Cerebellum (tissue), 4 donors: ENCODE measurements at places on chromosomes 12 and 14.

GRCh38 chr12:56476972-56477432 lies 8.6 kb downstream of the SPRYD4 start:
- DNase-seq: no peak

DNA sequence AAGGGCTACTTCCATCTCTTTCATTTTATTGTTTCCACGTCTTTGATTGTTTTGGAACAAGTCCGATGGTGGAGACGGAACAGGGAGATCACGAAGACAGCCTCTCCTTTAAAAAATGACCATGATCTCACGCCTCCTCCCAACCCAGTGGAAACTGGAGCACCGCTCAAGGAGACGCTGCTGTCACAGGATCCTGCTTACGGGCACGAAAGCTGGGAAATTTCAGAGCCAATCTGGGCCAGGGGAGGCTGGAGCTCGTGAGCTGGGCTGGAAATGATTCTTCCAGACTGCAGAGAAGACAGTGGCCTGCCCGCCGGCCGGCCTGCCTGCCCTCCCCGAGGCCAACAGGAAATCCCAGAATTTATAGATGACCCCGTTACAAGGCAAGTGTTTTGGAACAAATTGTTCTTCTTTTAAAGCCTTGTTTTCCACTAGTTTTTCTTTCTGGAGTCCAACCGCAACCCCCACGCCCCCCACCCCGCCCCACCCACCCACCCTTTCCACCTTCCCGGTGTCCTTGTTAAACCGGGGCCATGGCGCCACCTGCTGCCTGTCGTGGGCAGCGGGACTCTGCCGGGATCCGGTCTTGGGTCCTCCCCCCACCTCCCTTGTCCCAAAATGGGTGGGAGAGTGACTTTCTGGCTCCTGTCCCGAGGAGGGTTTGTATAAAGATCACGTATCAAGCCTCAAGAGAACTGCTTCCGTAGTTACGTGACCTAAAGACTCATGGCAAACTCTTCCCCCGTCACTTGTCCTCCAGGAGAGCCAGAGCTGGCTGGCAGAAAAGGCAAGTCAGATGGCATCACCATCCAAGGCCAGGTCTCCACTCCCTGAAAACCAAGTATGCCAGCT lies 40.3 kb downstream of the MAP1LC3B2 start:
- peak; percentile 74 for DNase-seq

DNA sequence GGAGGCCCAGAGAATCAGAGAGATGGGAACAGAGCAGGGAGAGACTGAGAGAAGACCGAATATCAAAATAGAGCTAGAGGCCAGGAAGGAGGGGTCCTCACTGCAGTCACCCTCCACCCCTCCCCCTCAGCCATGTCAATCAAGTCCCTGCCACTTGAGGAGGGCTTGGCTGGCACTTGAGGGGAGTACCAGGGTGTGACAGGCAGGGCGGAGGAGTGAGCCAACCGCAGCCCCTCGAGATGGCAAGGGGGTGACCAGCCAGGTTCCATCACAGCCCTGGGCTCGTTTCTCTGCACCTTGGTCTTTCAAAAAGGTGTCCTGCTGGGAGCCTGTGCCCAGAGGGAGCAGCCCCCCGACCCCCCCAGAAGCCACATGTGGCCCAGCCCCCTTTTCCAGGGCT lies 4.2 kb downstream of the AQP5 start:
- no peak for DNase-seq

DNA sequence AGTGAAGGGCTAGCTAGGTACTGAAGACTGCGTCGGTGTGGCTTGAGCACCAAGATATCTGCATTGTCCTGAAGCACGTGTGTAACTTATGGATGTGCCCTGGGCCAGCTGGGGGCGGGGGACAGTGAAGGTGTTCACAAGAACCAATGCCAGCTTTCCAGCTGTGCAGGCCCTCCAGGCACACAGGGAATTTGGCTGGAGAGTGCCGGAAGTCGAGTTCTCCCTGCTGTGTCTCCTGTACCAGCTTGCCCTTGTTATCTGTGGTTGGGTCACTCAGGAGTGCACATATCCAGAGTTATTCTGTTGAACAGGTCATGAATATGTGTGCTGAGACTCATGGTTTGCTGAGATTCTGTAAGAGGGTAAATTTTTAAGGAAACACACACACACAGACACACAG lies 75.9 kb upstream of the CRY1 start:
- DNase-seq: no peak

- peak; percentile 58 for DNase-seq
These were observed 711 bp upstream of the ETV6 start for GRCh38 chr12:11648514-11649412.

- no peak for DNase-seq
These were observed 1077.6 kb downstream of the GALC start for GRCh38 chr14:86915406-86915805.

DNA sequence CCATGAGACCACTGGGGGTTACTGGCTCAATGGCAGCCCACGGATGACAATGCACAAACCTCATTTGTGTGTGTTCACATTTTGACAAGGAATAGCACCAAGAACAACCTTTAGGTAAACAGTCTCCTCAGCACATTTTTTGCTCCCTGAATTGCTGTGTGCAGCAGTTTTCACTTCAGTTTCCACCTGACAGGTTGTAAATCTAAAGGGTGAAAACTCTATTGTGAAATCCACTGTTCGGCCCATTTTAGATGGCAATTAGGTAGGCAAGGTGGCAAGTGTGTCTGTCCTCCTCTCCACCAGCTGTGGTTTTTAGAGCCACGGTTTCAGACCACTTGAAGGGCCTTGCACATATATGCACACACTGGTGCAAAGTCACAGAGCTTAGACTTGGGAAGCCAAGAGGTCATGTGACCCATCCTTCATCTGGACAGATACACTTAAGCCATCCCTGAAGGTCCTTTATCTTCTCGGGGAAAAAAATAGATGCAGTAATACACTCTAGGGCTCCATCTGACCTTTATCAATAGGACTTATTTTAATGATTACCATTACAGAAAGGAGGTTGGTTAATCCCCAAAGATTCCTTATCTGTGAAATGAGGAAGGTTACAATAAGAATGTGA lies 23.2 kb downstream of the HAL start:
- no peak for DNase-seq

- DNase-seq: no peak
These were observed 2.5 kb downstream of the SFSWAP start for GRCh38 chr12:131713349-131713748.

DNA sequence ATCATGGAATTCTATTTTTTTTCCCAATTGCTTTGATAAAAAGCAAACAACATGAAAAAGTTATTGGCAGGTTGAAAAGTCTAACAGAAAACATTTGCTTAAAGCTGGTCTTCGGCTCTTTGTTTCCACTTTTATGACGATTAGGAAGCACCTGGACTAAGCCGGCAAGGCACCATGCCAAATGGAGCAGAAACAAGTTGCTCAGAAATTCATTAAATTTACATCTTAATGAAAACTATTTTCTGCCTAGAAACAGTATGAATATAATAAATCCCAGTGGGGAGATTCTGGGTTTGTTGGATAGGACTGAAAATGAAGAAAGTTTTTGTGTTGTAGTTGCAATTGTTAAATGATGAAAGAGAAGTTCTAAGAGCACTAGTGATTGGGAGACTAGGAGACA lies 51.4 kb upstream of the OR9K2 start:
- DNase-seq: no peak

DNA sequence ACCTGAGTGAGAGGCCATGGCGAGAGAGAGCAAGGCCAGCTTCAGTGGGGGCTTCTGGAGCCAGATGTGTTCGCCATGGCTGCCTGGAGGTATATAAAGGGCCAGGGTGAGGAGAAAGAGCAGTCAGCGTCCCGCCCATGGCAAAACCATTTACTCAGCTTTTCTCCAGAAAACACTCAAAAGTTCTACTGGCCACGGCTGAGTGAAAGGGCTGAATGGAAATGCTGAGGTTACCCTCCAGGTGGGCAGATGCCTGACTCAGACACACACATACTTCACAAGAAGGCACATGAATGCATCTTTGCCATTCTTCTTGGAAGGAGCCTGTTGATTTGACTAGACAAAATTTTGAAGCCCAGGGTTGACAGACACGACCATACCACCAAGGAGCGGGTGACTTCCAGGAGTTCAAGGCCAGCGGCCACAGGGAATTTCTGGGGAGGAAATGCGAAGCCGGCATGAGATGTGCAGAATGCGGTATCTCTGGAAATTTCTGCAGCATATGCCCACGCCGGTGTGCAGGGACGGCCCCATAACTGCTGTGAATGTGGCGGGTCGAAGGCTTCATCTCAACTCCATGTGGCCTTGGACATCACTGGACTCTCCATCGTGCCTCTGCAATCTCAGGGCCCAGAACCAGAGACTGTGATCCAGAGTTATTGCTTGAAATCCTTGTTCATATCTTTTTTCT lies at the start of gene IL31:
IL31 (minus strand) TSS at position 67 of the 691 bp plus-strand sequence; CDS start at position 18, 49 bp downstream.
- DNase-seq: no peak

GRCh38 chr14:45679853-45680252 lies 426.9 kb upstream of the MIS18BP1 start:
- no peak for DNase-seq

DNA sequence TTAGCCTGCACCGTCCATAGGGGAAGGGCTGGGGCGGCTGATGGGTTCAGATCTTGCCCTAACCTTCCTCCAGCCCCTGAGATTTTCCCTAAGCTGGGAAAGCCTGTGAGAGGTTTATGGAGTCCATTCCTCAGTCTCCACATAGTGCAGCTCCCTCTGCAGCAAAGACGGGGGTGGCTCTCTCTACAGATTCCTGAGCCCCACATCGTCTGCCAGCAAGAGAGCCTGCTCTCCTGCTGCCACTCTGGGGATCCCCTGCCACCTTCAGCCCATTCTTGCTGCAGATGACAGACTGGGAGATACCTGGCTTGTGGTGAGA lies 3.1 kb downstream of the SMIM41 start:
- DNase-seq: no peak

GRCh38 chr14:24259282-24260025 lies 3.5 kb downstream of the TGM1 start:
- no peak for DNase-seq

GRCh38 chr12:32603858-32604257 lies 75.2 kb upstream of the DNM1L start:
- no peak for DNase-seq

DNA sequence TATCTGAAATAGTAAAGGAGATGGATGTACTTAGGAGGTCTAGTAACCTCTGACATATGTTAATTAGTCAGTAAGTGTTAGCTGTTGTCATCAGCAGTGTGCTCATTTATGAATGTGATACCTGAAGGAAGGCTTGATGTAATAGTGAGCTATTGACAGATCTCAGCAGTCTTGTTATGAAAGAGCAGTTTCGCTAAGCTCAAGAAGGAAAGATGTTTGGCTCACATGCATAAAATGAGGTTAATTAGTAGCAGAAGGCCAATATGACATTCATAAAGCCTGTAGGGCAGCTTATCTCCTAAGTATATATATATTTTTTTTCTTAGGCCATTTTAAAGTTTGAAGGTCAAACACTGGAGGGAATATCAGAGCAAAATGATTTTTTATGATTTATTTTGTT lies 2.8 kb downstream of the FAM234B start:
- DNase-seq: no peak

DNA sequence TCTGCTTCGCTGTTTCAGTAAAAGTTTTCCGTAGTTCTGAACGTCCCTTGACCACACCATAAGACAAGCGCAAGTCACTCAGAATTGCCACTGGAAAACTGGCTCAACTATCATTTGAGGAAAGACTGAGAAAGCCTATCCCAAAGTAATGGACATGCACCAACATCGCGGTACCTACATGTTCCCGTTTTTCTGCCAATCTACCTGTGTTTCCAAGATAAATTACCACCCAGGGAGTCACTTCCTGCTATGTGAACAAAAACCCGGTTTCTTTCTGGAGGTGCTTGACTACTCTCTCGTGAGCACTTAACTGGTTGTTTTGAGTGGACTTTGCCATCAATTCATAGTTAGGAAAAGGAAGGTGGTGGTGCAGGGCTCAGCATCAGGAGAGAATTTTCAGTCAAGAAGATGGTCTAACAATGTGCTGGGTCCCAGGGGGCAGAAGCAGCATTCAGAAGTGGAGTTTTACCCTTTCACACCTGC lies 1.4 kb downstream of the EGLN3 start:
- no peak for DNase-seq

GRCh38 chr12:78961171-78961570 lies 96.6 kb downstream of the SYT1 start:
- DNase-seq: no peak
